ENCODE measurements at places on chromosomes 4 and X.

GRCh38 chr4:177391953-177392352 lies 50.3 kb downstream of the AGA start:
- no peak for DNase-seq

DNA sequence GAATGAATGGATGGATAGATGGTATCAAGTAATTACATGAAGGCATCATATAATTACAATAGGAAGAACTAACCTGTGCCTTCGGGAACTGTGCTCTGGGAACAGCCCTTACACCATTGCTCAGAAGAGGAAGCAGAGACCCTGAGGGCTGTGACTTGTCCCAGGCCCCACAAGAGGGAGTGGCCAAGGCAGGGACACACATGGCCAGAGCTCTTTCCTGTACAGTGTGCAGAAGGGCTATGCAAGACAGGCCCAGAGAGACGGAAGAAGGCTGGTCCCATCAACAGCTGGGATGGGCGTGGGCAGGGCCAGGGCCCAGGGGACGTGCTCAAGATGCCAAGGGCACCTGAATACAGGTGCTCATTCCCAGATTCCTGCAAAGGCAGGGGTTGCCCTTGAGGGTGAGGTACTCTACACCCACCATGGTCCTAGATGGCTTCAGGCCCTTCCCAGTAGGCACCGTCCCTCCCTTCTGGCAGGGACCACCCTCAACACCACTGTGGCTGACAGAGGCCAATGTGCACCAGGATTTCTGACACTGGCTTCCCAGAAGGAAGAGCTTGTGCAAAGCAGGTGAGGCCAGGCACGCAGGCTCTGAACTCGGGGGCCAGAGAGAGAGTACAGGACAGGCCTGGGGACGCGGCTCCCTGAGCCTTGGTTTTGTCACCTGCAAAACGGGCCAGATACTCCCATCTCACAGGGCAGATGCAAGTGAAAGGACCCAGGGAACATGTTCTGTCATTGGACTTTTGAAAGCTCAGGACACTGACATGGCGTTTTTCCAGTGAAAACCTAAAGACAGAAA lies 1.7 kb downstream of the EVC2 start:
- no peak for DNase-seq

- DNase-seq = no peak
These were observed 105.4 kb downstream of the ANXA3 start for GRCh38 chr4:78656968-78657445.

GRCh38 chr4:23516716-23517115 lies 373.1 kb downstream of the PPARGC1A start:
- DNase-seq = no peak

DNA sequence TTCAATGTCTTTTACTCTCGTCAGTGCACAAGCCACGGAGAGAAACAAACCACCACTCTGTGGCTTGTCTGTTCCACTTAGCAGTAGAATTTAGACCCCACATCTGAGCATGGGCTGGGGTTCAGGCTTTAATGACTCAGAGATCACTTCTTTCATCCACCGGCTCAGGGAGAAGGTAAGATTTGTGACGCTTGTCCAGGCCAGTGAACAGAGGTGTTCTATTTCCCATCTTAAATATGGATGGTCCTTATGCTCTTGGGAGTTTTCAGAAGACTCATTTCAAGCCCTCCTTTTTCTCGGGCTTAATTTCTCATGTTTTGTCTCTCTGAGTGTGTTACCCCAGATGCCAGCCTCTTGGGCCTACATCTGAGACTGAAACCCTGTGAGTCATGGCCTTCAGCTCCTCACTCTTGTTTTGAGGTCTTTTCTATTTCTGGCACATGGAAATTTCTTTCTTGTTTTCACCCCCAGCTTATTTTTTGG lies 127.4 kb upstream of the SFRP2 start:
- no peak for DNase-seq

DNA sequence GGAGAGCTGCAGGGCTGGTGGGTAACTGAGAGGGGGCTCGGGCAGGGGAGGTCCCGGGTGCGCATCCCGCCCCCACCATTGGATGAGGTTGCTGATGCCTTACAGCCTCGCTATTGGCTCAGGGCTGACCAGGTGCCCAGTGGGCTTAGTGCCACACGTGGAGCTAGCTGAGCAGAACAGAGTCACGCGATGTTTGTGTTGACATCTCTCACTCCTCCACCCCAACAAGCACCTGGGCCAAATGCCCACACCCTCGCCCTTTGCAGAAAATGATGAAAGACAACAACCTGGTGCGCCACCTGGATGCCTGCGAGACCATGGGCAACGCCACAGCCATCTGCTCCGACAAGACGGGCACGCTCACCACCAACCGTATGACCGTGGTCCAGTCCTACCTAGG lies 31.8 kb downstream of the ATP2B3 start:
- DNase-seq = no peak

DNA sequence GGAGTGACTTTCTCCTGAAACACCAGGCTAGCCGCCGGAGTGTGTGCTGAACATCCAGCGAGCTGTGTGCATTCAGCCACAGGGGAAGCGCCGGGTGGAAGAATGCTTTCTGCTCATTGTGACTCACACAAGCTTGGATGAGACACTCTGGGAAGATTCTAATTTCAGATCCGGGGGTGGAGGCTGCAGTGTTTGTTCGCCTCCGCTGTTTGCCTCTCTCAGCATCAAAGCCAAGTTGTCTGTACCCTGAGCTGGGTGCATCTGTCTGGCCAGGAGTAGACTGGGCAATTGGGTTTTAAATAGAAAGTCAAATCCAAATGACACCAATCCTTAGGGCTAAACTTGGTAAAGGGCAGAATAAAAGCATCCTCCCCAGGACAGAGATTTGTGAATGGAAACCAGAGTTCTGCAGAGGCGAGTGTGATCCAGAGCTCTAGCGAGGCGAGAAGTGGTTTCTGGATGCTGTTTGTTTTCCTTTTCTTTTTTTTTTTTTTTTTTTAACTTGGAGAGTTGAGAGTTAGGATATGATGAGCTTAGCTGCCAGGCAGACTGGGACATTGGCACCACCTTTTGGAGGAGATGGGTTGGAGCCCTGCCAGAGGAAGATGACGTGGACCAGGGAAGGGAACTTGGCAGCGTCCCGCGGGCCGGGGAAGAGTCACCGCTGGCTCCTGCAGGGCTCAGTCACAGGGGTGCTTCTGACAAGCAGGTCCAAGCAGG lies 196.0 kb upstream of the PSAPL1 start:
- DNase-seq = peak; percentile 89
